ENCODE measurements at places on chromosomes 3 and 15.
A peak's percentile ranks its signal among the peaks of the same experiment; 100 is the strongest.

DNA sequence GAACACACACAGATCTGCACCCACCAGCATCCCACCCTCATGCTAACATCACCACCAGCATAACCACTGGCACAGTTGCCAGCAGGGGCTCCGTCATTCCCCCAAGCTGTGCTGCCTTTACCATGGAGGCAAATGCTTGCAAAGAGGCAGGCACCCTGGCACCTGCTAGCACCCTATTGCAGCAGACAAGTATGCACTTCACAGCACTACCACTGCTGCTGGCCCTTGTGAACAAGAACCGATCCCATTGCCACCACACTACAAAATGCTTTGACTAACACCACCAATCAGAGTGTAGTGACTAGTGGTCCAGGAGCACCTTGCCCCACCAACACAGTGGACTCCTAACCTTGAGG lies 862.2 kb upstream of the DPPA4 start:
- no peak for DNase-seq

GRCh38 chr3:119428538-119428937 lies 34.9 kb downstream of the TMEM39A start:
- peak; percentile 7 for DNase-seq

- no peak for DNase-seq
Observed at GRCh38 chr3:37457378-37458065, 283.1 kb upstream of the LRRFIP2 start.

- DNase-seq = no peak
Observed at GRCh38 chr3:131717493-131717892, 214.7 kb upstream of the MRPL3 start.

DNA sequence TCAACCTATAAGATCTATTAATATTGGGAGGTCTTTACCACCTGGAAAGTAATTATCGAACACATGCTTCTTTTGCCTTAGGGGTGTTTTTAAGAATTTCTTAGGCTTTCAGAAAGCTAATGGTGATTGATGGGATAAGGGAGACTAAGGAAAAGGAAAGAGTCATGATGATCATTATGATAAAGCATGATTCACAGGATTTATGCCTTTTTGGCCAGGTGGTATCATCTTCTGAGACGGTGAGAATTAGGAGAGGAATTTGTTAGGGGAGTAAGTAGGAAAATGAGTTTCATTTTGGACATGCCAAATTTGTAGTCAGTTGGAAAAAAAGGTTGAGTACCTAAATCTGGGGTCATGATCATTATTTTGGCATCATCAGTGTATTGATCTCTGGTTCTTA lies 8.9 kb downstream of the ARMC8 start:
- DNase-seq = no peak

DNA sequence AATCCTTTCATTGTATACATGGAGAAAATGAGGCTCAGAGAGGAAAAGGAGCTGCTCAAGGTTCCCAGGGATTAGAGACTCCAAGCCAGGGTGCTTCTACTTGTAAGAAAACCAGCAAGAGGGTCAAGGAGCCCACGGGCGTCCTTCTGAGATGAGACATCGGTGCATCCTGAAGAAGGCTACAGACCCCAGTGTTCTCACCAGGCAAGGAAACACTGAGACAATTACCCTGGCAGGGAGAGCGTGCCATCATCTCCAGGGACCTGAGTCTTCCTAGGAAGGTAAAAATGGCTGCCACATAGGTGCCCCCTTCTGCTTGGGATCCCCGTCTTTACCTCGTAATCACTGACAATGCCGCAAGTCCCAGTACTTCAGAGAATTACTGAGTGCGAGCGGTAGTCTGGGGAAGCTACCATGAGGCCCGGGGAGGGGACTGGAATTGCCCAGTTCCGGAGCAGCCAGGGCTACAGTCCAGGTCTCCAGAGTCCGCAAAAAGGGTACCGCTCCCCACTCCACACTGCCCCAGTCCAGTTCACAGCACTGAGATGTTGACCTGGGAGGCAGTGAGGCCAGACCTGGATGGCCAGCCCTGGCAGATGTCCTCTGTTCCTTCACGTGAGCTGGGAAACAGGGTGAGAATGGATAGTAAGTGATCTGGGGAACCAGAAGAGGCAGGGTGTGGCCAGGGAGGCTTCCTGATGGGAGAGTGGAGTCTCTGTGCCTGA lies 164.7 kb upstream of the SMAD3 start:
- DNase-seq = no peak

DNA sequence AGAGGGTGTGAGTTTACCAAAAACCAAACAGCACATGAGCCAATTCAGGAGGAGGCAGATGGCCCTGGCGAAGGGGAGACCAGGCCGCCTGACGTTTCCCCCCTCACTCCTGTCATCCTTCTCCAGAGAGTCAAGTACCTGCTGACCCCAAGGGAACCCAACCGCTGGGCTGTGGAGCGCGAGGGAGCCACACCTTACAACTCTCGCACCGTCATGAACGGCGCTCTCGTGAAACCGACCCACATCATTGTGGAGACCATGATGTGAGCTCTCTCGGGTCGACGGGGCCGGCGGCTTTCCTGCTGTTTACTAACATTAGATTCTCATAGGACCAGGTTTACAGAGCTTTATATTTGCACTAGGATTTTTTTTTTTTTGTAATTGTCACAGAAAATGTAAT lies 55.4 kb downstream of the GRIP2 start:
- DNase-seq = no peak

GRCh38 chr15:85778107-85778776 lies 16.5 kb downstream of the KLHL25 start:
- DNase-seq = peak; percentile 42

GRCh38 chr15:80168421-80168820 lies 15.6 kb downstream of the FAH start:
- DNase-seq = no peak

GRCh38 chr3:193815246-193816027 lies 222.4 kb downstream of the OPA1 start:
- no peak for DNase-seq

GRCh38 chr3:150733936-150734794 lies 28.8 kb downstream of the SIAH2 start:
- no peak for DNase-seq

- DNase-seq = no peak
Observed at GRCh38 chr3:146313031-146313745, 62.3 kb upstream of the PLSCR4 start.

- no peak for DNase-seq
Observed at GRCh38 chr3:100972301-100972844, 20.8 kb downstream of the ABI3BP start.

GRCh38 chr3:114887806-114888205 lies 259.3 kb downstream of the ZBTB20 start:
- DNase-seq = no peak

GRCh38 chr15:36079021-36079420 lies 500.4 kb upstream of the CDIN1 start:
- no peak for DNase-seq

DNA sequence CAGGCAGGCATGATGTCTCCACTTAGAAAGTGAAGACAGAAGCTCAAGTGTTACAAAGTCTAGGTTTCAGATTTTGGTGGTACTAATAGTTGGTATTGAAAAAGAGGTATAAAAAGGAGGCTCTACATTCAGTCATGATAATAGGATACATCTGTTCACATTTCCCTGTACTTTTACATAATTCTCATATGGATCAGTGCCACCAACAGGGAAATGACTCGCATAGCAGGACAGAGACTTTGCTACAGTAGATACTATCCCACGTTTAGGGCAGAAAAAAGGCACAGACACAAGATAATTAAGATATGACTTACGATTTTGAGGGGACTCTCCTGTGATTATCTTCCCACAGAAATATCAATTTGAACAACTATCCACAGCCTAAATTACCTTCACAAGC lies 1062.9 kb upstream of the EPHA6 start:
- DNase-seq = no peak

DNA sequence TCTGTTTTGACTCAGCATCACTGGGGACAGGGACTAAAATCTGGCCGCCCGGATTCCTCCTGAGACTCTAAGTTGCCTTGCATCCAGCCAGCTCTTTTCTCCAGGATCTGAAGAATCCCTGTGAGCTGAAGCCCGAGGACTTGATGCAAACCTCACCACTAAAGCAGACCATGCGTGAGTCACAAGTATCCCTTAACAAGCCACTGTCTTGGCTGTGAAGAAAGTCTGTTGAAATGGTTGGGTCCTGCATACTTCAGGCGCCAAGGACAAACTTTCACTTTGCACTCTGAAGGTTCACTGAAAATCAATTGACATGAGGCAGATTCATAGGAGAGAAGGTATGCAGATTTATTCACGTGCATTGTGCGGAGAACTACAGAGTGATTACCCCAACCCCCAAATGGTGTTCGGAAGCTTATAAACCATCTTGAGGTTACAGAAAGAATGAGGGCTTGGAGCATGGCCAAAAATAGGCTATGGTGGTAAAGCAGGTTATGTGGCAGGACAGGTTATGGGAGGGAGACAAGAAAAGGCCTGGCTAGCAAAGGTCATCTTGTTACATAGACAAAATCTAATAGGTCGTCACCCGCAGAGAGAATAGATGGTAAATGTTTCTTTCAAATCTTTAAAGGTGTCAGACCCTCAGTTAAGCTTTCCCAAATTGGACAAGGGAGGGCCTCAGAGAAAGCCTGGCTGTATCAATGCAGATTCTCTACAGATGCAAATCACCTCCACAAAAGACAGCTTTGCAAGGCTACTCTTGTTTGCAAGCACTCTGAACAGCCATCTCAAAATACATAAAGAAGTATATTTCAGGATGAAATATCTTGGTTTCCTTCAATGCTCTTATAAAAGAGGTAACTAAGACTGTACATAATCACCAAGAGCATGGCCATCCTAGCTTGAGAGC lies 126.3 kb upstream of the PLAAT1 start:
- no peak for DNase-seq

DNA sequence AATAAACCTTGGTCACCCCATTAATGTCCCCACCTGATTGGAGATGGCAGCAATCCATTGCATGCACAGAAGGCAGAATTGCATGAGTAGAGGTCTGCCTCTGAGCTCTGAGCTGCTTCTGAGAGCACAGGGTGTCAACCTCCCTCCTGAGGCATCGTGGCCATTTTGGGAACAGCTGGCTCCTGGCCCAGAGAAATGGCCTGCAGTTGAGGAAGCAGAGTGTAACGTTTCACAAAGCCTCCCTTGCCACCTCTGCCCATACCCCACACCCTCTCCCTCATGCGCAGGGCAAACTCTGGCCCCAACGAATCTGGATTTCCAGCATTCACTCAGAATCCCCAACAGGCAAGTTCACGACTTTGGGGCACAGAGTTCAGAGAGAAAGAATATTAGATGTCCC lies 198.9 kb downstream of the ADAMTS9 start:
- DNase-seq = no peak

DNA sequence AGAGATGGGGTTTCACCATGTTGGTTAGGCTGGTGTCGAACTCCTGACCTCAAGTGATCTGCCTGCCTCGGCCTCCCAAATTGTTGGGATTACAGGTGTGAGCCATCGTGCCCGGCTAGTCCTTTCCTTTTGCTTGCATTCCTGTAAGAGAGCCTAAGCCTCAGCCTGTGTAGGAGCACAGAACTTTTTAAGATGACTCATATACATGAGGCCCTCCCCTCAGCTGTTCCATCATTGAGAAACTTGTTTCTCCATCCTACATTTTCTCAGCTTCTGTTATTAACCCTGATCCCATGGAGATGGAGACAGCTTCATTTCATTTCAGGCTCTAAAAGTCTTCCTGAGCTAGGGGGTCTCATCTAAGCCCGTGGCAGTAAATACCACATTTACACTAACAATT lies 123.3 kb downstream of the PLOD2 start:
- no peak for DNase-seq

DNA sequence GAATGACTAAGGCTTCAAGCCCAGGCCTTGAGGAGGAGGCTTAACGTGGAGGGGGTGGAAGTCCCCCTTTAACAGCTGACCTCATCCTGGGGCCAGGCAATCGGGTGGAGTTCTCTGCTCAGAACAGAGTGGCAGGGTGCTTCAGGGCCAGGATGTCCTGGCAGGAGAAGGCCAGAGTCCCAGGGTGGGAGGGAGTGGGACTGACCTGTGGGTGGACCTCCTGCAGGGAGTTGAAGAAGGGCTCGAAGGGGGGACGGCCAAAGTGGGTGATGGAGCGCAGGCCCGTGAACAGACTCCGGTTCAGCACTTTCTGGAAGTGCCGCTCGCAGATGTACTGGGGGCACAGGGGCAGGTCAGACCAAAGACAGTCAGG lies 19.6 kb downstream of the DUOX2 start:
- no peak for DNase-seq

DNA sequence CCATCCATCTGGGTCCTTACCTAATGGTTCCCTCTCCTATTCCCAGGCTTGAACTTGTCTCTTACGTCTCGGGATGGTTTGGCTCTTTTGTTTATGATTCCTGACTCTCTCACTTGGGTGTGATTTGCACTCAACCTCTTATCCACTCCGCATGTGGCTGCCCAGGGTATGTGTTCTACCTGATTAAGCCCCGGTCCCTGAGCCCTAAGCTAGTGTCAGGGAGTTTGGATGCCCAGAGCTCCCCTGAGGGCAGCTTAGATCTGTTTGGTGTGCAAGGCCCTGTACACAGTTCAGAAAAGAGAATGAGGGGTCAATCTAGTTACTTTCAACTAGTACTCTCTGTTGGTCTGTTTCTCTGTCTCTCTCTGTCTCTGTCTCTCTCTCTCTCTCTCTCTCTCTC lies 15.9 kb upstream of the STARD5 start:
- DNase-seq = no peak

DNA sequence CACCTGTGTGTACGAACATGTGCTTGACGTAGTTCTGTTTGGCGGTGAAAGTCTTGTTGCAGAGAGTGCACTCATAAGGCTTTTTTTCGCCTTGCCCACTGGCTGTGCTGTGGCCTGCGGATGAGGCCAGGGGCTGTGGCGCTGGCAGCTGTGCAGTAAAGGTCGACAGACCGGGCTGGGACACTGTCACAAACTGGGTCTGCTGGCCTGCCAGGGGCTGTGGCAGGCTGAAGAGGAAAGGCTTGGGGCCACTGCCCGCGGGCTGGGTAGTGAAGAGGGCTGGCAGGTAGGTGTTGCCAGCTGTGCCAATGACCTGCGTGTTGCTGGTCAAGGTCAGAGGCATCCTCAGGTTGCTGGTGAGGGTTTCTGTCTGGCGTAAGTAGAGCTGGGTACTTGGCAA lies 56.4 kb downstream of the TIGIT start:
- no peak for DNase-seq

DNA sequence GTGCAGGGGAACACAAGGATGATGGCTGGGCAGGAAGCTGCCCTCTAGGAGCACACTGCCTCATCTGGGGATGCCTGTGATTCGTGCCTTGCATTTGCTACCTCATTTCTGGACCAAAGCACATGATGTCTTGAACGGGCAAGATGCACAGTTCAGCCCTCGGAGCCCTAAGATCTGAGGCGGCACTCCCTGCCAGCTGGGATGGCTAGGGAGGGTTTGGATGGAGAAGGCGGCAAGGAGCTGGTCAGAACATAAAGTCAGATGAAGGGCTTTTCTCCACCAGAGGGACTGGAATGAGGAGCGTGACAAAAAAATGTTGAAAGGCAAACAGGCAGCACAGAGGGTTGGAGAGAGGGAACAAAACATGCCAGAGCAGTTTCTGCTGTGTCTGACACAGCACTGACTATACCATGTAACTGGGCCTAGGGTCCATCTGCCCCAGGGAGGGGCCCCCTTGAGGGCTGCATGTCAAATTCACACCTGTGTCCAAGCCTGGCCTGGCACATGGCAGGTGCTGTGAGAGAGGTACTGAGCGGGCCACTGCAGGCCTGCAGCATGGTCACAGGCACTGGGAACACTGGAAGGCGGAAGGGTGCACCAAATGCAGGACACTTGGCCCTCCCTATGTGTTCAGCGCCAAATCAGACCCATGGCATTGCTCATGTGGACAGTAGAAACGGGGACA lies 21.7 kb downstream of the TMEM43 start:
- DNase-seq = no peak

- DNase-seq = no peak
Observed at GRCh38 chr15:71328453-71328852, 213.2 kb downstream of the THSD4 start.

Data from NB4 (cell line).